ENCODE measurements at places on chromosomes 12 and 14. TPM values are rescaled to one million over a fixed set of nuclear protein-coding genes. Genes with fewer than 3 reads are reported as not detected.

Gene SLC5A8
- not detected for total RNA-seq

Gene CSRP2
- total RNA-seq, result 23.5 TPM

Gene FLRT2
- 4.4 TPM for total RNA-seq

- H3K27ac ChIP-seq, result peak overlapping the region; percentile 22
- no peaks in the 10 kb centered on the region for H3K27me3 ChIP-seq
- peak; percentile 74 for DNase-seq
- H3K4me3 ChIP-seq, result no peak overlapping the region
- H3K4me1 ChIP-seq, result peaks cover 4% of the 10 kb centered on the region
Observed at GRCh38 chr12:28424965-28425364, 234.7 kb downstream of the CCDC91 start.

DNA sequence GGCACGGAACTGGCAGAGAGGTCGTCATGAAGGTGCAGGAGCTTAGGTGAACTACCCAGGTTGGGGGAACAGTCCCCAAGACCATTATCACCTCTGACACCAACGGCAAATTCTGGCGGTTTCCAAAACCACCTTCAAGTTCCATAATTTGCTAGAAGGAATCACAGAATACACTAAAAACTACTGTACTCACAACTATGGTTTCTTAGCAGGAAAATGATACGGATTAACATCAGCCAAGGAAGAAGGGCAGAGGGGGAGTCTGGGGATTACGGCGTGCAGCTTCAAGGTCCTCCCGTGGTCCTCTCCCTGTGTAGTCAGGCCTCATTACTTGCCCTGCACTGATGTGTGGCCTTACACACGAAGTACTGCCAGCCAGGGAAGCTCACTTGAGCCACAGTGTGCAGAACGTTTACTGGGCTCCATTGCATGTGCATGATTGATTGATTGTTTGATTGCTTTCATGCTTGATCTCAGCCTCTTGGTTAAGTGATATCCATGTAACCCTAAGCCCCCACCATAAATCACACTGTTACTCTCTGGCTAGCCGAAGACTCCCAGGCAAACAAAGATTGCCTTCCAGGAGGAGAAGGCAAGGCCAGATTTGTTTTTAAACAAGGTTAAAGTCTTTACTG, 837 bp upstream of the STX2 start:
- H3K27me3 ChIP-seq, result no peaks in the 10 kb centered on the region
- DNase-seq, result no peak
- H3K4me3 ChIP-seq, result peak overlapping the region; percentile 84
- H3K27ac ChIP-seq, result no peak overlapping the region
- no peaks in the 10 kb centered on the region for H3K36me3 ChIP-seq

DNA sequence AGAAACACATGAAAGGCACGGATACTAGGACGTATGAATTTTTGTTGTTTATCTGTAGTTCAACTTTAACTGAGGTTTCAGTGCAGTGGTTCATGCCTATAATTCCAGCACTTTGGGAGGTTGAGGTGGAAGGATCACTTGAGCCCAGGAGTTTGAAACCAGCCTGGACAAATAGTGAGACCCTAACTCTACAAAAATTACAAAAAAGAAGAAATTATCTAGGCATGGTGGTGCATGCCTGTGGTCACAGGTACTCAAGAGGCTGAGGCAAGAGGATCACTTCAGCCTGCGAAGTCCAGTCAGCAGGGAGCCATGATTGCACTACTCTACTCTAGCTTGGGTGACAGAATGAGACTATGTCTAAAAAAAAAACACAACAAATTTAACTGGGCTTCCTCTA, 8.0 kb downstream of the KRT6B start:
- H3K4me1 ChIP-seq, result no peaks in the 10 kb centered on the region
- DNase-seq, result no peak
- H3K4me3 ChIP-seq, result no peak overlapping the region
- H3K27ac ChIP-seq, result no peak overlapping the region

DNA sequence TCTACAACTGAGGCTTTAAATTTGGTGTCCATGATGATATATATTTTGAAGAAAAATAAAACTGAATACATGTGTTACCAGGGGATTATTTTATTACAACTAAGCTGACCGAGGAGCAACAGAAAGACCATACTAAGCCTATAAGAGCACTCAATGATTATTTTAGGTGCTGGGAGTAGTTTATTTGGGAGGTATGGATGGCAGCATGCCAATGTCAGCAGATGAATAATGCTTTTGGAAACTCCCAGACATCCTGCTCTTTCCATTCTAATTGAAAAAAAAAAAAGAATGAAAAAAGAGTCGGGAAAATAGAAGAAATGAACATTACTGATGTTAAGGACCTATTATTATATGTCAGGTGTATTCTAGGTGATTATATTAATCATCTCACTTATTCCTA, 441.2 kb downstream of the BTG1 start:
- no peak overlapping the region for H3K27ac ChIP-seq
- no peak for DNase-seq
- no peaks in the 10 kb centered on the region for H3K4me1 ChIP-seq
- H3K27me3 ChIP-seq, result no peaks in the 10 kb centered on the region
- H3K4me3 ChIP-seq, result no peak overlapping the region
- H3K36me3 ChIP-seq, result no peaks in the 10 kb centered on the region

- peak; percentile 14 for DNase-seq
- H3K36me3 ChIP-seq, result no peaks in the 10 kb centered on the region
- H3K4me1 ChIP-seq, result no peaks in the 10 kb centered on the region
- H3K4me3 ChIP-seq, result no peak overlapping the region
- H3K27me3 ChIP-seq, result no peaks in the 10 kb centered on the region
- no peak overlapping the region for H3K27ac ChIP-seq
Observed at GRCh38 chr14:78530078-78530477, 359.9 kb downstream of the NRXN3 start.

DNA sequence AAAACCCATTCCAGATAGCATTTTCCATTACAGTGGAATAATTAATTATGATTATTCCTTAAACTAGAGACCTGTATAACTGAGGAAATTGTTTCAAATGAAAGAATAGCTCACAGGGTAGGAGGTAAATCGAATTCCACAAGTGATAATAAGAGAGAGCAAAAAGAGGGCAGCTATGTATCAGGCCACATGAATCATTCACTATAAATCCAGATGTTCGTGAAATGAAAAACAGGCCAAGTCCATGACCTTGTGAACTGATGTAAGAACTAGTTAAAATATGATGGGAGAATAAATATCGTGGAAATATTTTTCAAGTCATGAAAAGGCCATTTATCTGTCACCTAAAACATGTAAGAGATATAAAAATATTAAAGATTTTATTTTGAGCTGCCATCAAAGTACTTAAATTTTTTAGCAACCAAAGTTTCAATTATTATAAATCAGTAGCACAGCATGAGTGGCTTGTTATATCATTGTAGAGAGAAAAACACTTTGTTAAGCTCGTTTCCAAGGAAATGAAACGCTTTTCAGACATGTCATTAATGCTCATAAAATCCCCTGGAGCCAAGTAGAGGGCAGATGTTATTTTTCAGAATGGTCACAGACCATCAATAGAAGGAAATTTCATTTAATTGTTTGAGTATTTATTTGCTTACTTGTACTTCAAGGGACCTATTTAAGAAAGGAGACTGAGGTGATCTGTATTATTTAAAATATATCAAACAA, 120.6 kb upstream of the CDKN3 start:
- no peaks in the 10 kb centered on the region for H3K27me3 ChIP-seq
- H3K27ac ChIP-seq, result no peak overlapping the region
- DNase-seq, result no peak
- H3K36me3 ChIP-seq, result no peaks in the 10 kb centered on the region
- H3K4me3 ChIP-seq, result no peak overlapping the region

DNA sequence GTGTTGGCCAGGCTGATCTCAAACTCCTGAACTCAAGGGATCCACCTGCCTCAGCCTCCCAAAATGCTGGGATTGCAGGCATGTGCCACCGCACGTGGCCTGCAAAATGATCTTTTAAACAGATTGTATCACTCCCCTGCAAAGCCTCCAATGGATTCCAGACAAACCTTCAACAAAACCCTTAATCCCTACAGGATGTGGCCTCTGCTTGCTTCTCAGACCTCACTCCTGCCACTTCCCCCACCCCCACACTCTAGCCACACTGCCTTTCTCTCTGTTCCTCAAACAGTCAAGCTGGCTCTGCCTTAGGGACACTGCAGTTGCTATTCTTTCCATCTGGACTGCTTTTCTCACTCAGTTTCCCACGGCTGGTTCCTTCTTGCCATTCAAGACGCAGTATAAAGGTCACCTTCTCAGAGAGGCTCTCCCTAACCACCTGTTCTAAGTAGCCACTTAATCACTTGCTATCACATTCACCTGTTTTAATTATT, 47.3 kb upstream of the TMED10 start:
- no peak overlapping the region for H3K27ac ChIP-seq
- no peaks in the 10 kb centered on the region for H3K36me3 ChIP-seq
- no peaks in the 10 kb centered on the region for H3K27me3 ChIP-seq
- H3K4me1 ChIP-seq, result no peaks in the 10 kb centered on the region
- peak; percentile 64 for DNase-seq

DNA sequence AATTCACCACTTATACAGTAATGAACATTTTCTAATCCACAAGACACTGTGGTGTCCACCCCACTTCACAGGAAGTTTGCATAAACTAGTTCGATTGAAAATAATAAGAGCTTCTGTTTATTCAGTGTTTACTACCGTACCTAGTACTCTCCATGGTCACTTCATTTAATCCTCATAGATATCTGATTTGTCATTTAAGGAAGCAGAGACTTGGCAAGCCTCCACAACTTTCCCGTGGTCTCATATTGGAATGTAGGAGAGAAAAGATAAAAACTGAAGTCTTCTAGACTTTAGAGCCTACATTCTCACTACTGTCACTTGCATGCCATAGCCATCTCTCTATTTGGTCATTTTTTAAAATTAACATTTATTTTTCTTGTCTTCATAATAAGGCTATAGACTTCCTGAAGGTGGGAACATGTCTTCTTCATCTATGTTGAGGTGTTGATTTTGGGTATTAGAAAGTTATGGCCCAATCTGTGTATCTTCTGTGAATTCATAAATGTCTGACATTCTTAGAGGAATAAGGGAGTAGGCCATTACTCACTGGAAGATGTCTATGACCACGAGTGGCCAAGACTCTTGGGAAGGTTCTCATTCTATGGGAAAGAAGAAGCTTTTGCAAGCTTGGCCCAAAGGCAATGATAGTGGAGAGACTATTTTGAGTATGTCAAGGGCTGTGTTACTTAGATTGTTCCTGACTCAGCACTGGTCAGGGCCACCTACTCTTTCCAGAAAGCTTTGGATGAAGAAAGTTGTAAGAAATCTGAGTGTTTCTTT, 423.7 kb downstream of the LRIG3 start:
- DNase-seq, result no peak
- no peak overlapping the region for H3K27ac ChIP-seq
- no peaks in the 10 kb centered on the region for H3K36me3 ChIP-seq
- H3K4me3 ChIP-seq, result no peak overlapping the region

DNA sequence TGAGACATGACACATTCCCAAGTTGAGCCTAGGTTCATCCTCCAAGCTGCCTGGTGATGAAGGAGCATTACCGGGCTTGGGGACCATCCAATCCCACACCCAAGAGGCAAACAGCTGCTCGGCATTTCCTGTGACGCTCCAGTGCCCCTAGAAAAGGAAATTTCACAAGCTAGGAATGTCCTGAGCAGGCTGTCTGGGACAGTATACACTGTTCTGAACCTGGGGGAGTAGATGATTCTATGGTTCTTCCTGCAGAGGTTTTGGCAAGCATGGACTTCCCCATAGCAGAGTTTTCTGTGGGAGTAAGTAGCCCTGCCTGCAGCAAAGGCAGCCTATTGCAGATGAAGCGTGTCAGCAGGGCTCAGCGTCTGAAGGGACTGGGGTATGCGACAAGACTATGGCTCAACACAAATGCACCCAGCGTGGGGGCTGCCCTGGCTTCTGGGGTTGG, 47.4 kb upstream of the SRSF5 start:
- peaks cover 27% of the 10 kb centered on the region for H3K4me1 ChIP-seq
- H3K27ac ChIP-seq, result peak overlapping the region; percentile 75
- H3K36me3 ChIP-seq, result peaks cover 2% of the 10 kb centered on the region
- H3K4me3 ChIP-seq, result no peak overlapping the region
- DNase-seq, result peak; percentile 65
